Non-pigmented ciliary epithelial cell (primary cell): ENCODE measurements at places on chromosomes 5 and 9.

DNA sequence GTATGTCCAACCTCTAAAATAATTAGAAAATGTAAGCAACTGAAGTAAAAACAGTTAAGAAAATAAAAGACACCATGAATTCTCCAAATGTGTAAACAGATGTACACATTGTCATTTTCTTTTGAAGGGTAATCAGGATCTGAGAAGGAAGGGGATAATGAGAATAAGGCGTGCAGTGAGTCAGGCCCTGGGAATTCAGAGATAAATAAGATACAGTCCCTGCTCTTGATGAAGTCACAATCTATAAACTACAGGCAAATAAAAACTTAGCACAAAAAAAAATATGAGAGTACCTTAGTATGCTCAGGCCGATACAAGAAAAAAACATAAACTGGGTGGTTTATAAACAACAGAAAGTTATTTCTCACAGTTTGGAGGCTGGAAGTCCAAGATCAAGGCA, 315.3 kb downstream of the DNAH5 start:
- no peak for DNase-seq

DNA sequence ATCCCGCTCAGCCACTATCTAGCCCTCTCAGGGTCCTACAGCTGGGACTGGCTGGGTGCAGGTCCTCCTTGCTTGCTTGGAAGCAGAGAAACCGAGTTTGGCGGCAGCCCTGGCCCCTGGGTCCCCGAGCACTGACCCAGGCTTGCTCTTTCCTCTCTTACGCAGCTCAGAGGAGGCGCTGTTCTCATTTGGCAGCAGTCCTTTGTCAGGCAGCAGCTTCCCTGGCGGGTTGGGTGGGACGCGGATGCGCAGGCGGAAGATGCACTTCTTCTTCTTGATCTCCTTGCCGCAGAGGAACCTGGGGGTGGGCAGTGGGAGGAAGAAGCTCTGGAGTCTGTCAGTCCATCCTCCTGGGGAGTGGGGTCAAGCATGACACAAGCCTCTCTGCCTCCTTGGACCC, 14.5 kb downstream of the PHF19 start:
- DNase-seq, result no peak

DNA sequence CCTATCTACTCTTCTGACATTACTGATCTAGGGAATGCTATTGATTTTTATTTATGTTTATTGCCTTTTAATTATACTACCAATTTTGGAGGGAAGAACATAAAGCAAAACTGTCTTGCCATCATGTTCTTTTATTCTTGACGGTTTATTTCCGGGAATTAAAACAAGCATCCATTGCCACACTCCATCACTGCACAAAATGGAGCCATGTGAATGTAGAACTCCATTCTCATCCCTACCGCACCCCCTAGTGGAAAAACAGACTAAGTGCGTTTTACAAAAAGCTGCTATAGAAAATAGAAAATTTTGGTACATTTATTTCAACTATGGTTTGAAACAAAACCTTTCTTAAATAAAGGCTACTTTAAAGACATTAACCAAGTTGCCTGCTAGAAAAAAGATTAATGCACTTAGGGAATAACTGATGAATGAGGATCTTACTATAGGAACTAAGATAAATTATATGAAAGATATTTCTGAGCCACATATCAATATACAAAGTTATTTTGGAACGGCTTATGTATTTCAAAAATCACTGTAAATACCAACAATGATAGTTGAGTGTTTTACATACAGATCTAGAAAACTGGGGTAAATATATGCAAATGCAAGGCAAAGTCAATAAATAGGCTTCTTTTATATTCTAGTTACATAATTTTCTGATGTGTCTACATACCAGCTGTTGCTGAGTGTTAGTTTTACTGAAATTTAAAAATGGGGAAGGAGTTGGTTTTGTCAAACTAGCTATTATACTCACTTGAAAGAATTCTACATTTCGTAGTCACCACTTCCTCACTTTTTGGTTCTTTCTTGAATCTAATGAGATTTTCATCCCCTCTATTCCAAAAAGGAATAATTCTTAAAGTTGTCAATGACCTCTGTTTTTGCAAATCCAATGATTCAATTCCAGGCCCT, 26.5 kb downstream of the OXCT1 start:
- DNase-seq, result peak; percentile 15

- DNase-seq, result no peak
Observed at GRCh38 chr9:34070606-34071324, 22.1 kb upstream of the UBAP2 start.

- no peak for DNase-seq
Observed at GRCh38 chr9:37635808-37636207, 14.9 kb upstream of the FRMPD1 start.

- DNase-seq, result no peak
Observed at GRCh38 chr5:67431191-67431590, 234.6 kb upstream of the CD180 start.

DNA sequence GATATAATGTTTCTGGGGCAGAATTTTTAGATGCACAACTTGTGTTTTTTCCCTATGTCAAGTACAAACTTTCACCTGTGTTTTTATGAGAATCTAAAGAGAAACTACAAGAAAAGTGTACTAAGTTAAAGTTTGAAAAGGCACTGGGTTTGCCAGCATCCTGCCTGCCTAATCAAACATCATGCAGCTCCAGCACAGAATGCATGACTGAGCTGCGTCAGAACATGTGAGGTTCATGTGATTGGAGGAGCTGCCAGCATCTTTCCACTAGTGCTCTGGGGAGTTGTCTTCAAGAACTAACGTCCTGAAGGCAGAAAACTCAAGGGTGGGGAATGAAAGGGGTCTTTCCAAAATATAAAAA, 46.1 kb upstream of the RIC1 start:
- DNase-seq, result no peak

- no peak for DNase-seq
Observed at GRCh38 chr9:18923167-18923566, 109.8 kb downstream of the SAXO1 start.

DNA sequence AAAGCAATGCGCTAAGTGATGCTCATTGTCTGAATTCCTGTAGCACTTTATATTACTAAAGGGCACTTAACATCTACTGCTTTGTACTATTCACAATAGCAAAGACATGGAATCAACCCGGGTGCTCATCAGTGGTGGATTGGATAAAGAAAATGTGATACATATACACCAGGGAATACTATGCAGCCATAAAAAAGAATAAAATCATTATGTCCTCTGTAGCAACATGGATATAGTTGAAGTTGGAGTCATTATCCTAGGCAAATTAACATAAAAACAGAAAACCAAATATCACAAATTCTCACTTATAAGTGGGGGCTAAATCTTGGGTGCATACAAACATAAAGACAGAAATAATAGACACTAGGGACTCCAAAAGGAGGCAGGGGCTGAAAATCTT, 308.3 kb downstream of the TRPM3 start:
- no peak for DNase-seq

DNA sequence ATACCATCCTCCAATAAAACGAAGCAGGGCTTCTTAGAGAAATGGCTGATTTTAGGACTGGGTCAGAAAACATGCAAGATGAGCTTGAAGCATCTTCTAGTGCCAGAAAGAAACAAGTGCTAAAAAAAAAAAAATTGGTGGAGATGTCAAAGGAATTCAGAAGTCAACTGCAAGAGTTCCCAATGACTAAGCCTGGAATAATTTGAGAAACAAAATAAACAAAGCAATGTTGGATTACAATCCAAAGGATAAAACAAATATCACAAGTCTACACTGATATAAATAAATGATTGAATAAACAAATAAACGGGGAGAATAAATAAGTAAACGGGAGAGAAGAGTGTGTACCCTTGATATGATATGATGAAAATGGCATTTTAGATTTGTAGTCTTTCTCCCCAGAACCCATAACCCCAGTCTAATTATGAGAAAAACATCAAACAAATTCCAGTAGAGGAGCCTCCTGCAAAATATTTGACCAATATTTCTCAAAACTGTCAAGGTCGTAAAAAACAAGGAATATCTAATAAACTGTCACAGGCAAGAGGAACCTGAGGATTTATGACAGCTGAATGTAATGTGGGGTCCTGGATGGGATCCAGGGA, 63.5 kb upstream of the CCL21 start:
- DNase-seq, result no peak

DNA sequence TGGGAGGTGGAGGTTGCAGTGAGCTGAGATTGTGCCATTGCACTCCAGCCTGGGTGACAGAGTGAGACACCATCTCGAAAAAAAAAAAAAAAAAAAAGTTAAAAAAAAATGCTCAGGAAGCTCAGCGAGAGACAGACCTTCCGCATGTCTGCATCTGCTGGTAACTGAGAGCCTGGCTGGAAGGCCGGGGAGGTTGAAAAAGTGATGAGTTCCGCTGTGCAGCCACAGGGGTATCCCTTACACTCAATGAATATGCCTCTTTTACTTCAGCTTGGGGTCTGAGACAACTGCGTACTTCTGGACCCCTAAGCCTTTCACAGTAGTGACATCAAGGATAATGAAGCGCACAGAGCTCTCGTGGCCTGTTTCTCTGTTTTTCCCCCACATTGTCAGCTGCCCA, 179.9 kb upstream of the KLF4 start:
- no peak for DNase-seq

DNA sequence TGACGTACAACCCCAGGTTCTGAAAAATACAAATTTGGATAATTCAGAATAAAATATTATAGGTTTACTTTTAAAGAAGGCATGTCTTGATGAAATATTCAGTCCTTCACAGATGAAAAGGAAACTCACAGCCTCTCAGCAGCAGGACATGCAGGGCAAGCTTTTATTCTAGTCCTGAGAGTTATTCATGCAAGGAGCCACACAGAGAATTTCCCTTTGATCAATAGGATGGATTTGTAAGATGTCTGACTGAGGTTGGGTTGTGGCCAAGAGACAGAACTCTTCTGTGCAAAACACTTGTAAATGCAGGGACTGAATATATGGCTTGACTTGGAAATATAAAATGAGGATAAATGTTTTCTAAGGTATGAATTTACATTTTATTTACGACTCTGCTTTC, 48.8 kb upstream of the TBCA start:
- no peak for DNase-seq

DNA sequence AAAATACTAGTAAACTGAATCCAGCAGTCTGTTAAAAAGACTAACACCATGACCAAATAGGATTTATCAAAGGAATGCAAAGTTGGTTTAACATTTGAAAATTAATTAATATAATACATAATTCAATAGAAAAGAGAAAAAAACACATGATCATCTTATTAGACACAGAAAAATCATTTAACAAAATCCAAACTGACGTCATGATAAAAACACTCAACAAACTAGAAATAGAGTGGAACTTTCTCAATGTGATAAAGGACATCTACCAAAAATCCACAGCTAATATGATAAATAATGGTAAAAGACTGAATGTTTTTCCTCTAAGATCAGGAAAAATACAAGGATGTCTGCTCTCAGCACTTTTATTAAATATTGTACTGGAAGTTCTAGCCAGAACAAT, 40.4 kb upstream of the KCNIP1 start:
- DNase-seq, result no peak

- DNase-seq, result no peak
Observed at GRCh38 chr5:130112246-130112645, 208.0 kb downstream of the CHSY3 start.

- DNase-seq, result no peak
Observed at GRCh38 chr9:106596984-106597383, 266.0 kb upstream of the ZNF462 start.

- no peak for DNase-seq
Observed at GRCh38 chr5:31502506-31502905, 29.4 kb downstream of the DROSHA start.

GRCh38 chr5:93348231-93348630, 232.8 kb downstream of the NR2F1-AS1 start:
- DNase-seq, result no peak

DNA sequence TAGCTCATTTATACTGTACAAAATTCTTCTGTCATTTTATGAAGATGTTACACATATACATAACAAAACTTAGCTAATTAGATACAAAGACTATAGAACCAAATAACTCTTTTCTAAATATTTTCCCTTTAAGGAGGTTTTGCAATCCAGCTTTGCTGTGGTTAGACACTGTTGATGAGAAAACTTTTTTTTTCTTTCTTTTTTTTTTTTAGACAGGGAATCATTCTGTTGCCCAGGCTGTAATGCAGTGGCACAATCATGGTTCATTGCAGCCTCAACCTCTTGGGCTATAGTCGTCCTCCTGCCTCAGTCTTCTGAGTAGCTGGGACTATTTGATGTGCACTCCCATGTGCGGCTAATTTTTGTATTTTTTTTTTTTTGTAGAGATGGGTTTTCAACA, 38.5 kb upstream of the CDKN2B start:
- no peak for DNase-seq
